8988T (cell line): ENCODE measurements at places on chromosomes 4 and X.
A peak's percentile ranks its signal among the peaks of the same experiment; 100 is the strongest.

DNA sequence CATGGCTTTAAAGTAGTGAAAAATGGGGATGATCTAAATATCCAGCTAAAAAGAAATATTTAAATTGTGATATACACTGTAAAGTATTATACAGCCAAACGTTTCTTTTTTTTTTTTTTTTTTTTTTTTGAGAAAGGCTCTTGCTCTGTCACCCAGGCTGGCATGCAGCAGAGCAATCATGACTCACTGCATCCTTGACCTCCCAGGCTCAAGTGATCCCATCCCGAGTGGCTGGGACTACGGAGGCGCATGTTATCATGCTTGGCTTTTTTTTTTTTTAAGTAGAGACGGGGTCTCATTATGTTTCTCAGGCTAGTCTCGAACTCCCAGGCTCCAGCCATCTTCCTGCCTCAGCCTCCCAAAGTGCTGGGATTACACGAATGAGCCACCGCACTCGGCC, 17.1 kb downstream of the SMIM14 start:
- DNase-seq, result no peak

- no peak for DNase-seq
Observed at GRCh38 chr4:108272561-108272960, 103.8 kb upstream of the LEF1 start.

- no peak for DNase-seq
Observed at GRCh38 chrX:153731117-153731844, 6.6 kb downstream of the ABCD1 start.

DNA sequence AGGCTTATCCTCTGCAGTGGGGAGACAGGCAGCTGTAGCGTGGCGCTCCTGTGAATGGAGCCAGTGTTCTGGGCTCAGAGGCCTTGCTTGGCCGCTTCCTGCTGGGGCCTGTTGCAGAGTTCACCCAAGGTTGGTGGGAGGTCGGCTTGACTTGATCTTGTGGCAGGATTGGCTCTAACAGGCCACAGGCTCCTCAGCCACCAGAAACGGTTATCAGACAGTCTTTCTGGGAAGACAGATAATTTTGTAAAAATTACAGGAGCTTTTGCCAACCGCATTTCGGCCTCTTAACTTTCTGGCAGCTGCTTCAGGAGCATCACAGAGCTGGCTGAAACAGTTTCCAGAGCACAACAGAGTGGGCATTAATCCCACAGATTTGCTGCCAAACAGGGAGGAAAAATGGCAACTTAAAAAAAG, 66.4 kb downstream of the DIPK2B start:
- DNase-seq, result no peak

- DNase-seq, result no peak
Observed at GRCh38 chr4:64713256-64713840, 304.1 kb upstream of the TECRL start.

- no peak for DNase-seq
Observed at GRCh38 chr4:184596617-184597185, 52.5 kb downstream of the CASP3 start.

DNA sequence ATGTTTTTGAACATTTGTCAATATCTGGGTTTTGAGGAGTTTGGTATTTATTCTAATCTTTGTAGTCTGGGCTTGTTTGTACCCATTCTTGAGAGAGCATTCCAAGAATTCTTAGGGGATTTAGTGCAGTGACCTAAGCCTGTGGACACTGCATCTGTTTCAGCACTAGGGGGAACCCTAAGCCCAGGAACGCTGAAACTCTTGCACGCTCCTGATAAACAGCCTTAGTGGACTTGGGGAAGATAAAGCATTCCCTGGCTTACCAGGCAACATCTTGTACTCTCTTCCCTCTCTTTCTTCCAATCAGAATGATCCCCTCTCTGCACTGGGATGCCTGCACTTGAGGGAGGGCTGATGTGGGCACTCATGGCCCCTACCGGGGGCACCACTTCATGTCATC, 654.9 kb upstream of the HTR2C start:
- no peak for DNase-seq

GRCh38 chr4:1356181-1356998, 9.4 kb downstream of the UVSSA start:
- peak; percentile 85 for DNase-seq

DNA sequence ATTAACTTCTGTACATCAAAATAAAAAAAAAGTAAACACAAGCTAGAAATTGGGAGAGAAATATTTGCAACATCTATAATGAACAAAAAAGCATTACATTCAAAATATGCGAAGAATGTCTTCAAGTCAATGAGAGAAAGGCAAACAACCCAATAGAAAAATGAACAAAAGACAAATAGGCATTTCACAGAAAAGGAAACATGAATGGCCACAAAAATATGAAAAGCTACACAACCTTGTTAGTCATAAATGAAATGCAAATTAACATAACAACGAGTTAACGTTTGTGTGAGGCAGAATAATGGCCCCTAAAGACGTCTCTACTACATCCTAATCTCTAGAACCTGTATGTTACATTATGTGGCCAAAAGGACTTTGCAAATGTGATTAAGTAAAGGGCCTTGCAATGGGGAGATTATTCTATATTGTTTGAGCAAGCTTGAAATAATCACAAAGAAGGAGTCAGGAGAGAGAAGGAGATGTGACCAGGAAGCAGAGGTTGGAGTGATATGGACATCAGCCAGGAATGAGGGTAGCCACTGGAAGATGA, 86.8 kb downstream of the WDFY3 start:
- DNase-seq, result no peak

GRCh38 chr4:36164900-36165630, 79.2 kb downstream of the ARAP2 start:
- no peak for DNase-seq

- no peak for DNase-seq
Observed at GRCh38 chrX:151478058-151478457, 81.1 kb downstream of the VMA21 start.

DNA sequence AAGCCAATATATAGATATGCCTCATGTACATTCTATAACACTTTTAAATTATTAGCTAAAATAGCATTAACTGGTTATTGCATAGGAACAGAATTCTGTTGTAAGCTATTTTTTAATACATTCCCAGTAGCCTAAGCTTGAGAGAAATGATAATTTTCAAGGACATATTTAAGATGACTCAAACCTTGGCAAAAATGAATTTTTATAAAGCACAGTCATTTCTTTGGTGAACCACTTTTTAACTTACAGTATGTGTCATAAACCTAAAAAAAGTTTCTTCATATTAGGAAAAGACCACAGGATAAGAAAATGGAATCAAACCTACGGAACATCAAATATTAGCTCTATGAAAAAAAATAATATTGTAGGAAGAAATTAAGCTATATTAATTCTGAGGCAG, 986.3 kb downstream of the STIM2 start:
- no peak for DNase-seq

- DNase-seq, result no peak
Observed at GRCh38 chr4:88215351-88215750, 56.9 kb upstream of the ABCG2 start.

DNA sequence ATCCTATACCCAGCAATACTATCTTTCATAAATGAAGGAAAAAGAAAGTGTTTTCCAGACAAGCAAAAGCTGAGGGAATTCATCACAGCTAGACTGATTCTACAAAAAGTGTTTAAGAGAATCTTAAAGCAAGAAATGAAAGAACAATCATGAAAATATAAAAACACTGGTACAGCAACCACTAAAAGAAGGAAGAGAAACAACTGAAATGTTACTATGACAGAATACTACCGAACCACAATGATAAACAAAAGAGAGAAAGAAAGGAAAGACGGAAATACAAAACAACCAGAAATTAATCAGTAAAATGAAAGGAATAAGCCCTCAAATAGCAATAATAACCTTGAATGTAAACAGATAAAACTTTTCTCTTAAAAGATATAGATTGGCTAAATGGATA, 110.8 kb upstream of the AFF2 start:
- no peak for DNase-seq

GRCh38 chr4:123858465-123858864, 461.9 kb downstream of the SPRY1 start:
- DNase-seq, result no peak

DNA sequence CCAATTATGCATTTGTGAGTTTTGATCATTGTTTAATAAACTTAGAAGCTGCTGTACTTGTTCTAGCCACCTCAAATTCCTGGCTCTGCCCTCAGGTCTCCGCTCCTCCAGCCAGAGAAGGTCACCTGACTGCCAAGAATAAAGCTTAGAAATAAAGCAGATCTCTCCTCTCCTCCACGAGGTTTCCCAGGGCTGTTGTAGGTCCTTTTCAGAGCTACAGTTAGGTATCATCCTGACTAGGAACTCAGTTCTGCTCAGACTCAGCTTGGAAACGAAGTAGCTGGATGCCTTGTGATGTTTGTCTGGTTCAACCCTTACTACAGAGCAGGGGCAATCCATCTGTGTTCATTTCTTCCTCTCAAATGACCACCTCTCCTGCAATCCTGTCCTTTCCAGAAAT, 79.1 kb upstream of the RAPGEF2 start:
- no peak for DNase-seq

DNA sequence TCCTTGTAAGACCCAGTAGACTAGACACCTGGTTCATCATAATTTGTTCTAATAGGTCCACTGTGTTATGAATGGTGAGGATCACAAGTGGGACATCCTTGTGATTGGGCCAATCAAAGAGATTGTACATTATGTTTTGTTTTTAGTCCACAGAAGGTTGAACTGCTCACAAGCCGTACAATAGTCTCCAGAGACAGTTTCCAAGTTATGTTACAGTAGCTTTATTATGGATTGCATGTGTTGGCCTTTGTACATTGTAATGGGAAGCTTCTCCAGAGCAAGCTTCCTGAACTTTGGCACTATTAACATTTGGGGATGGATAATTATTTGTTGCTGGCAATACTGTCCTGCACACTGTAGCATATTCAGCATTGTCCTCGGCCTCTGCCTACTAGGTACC, 86.1 kb downstream of the MAGEB10 start:
- no peak for DNase-seq

- peak; percentile 98 for DNase-seq
Observed at GRCh38 chr4:1809754-1810502, 16.8 kb downstream of the FGFR3 start.

GRCh38 chr4:53015681-53016080, 153.6 kb downstream of the RASL11B start:
- no peak for DNase-seq

- DNase-seq, result no peak
Observed at GRCh38 chr4:4875147-4875546, 15.7 kb downstream of the MSX1 start.

DNA sequence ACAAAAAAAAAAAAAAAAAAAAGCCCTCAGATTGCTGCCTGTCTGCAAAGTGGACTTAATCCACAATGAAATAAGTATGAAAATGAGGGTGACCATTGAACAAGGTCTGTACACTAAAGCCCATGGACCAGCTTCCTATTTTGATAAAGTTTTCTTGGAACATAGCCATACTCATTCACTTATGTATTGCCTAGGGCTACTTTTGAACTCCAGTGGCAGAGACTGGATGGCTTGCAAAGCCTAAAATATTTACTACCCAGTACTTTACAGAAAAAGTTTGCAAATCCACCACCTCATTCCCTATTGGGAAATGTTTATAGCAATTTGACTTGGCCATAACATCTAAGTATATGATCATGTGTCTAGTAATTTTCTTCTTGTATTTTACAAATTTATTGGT, 481.7 kb downstream of the NAF1 start:
- DNase-seq, result no peak

DNA sequence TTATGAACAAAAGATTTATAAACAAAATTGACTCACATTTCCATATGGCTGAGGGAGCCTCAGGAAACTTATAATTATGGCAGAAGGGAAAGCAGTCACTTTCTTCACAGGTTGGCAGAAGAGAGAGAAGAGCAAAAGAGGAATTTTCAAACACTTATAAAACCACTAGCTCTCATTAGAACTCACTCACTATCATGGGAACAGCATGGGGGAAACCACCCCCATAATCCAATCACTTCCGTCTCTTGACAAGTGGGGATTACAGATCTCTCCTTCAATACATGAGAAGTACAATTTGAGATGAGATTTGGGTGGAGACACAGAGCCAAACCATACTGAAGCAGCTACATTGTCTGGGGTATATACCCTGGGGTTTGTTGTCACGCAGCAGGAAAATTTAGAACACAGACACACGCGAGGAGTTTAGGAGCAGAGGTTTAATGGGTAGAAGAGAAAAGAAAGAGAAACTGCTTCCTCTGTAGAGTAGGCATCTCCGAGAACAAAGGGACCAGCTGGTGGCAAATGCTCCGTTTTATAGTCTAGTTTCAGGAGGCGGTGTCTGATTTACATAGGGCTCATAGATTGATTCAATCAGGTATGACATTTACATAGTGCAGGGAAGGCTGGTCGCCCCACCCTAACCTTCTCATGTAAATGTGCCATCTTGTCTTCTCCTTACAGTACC, 2277.7 kb upstream of the AGA start:
- DNase-seq, result no peak

DNA sequence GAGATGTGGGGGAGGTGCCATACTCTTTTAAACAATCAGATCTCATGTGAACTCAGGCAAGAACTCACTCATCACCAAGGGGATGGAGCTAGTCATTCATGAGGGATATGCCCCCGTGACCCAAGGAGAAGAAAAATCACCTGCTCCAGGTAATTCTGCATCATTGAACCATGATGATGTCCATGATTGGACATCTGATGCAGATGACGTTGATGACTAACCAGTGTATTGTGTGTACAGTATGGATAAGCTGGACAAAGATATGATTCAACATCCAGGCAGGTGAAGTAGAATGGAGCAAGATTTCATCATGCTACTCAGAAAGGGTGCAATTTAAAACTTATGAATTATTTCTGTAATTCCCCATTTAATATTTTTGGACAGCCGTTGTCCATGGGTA, 286.4 kb upstream of the SMIM31 start:
- no peak for DNase-seq

DNA sequence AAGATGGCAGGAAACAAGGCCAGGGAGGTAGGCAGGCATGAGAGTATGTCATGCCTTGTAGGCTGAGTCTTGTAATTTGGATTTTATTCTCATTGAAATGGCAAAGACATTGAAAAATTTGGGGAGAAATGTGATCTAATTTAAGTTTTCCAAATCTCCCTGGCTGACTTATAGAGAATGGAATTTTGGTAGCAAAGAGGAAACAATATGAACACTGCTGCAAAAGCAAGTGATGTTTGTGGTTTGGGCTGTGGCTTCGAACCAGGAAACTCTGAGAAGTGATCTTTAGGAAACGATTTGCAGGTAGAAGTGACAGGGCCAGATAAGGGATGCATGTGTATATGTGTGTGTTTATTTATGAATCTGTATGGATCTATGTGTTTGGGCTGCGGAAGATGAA, 35.6 kb downstream of the ARSJ start:
- DNase-seq, result no peak
